ENCODE measurements at places on chromosomes 3 and 15.

DNA sequence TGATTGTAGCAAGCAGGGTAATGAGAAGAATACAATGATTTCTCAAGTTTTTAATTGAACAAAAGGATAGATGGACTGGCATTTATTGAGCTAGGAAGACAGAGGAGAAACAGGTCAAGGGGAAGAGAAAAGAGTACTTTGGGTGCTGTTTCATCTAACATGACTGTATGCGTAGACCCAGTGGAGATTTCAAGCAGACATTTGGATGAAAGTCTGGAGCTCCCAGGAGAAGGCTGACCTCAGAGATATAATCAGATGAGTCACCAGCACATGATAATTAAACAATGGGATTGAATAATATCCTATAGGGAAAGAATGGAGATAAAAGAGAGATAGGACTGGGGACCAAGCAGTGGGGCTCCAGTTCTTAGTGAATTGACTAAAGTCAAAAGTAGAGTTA, 194.9 kb downstream of the ARRDC4 start:
- DNase-seq, result no peak

- no peak for DNase-seq
Observed at GRCh38 chr3:119342176-119342575, 48.0 kb downstream of the ARHGAP31 start.

- no peak for DNase-seq
Observed at GRCh38 chr15:100903168-100903554, 16.0 kb upstream of the LRRK1 start.

- DNase-seq, result no peak
Observed at GRCh38 chr3:4001976-4002375, 202.7 kb downstream of the LRRN1 start.

- no peak for DNase-seq
Observed at GRCh38 chr15:60844010-60844409, 365.1 kb upstream of the ICE2 start.

GRCh38 chr3:54954521-54954920, 26.7 kb upstream of the LRTM1 start:
- no peak for DNase-seq

GRCh38 chr3:29555590-29555989, 274.7 kb downstream of the RBMS3 start:
- DNase-seq, result peak; percentile 8

- no peak for DNase-seq
Observed at GRCh38 chr3:38588995-38589937, 60.2 kb downstream of the SCN5A start.

All from non-pigmented ciliary epithelial cell (primary cell).